AG08395 (cell line): ENCODE measurements at places on chromosomes 2 and 18.

DNA sequence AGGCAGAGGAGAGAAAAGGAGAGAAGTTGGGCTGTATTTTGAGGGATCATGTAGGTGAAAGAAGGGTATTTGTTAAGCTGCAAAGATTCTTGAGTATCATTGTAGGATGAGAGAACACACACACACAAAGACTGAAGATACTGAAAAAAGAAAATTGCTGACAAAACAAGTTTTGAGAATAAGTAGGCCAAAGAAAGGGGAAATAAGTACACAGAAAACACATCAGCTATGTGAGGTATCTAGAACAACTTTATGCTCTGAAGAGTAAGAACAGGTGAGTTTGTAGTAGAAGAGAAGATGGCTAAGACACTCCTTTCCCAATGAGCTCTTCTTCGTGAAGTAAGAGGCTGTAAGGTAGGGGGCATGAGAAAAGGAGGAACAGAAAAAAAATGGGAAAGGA is 28.2 kb downstream of the METTL8 start:
- DNase-seq = no peak

DNA sequence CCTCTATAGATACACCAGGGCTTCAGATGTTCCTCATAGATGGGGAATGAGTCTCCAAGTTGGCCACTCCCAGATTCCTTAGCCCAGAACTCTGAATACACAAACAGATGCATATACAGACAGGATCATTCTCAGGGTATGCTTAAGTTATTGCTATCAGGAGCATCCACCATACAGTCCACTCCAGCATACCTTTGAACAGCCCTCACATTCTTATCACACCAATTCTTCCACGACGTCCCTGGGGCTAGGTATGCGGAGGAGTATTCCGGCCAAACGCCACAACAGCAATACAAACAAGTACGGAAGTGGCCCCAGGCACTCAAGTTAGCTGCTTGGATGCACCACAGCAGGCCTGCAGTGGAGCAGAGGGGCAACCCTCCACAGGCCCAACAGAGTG is 312.5 kb upstream of the CHAC2 start:
- no peak for DNase-seq

GRCh38 chr2:225458431-225459117 is 59.1 kb downstream of the NYAP2 start:
- no peak for DNase-seq

DNA sequence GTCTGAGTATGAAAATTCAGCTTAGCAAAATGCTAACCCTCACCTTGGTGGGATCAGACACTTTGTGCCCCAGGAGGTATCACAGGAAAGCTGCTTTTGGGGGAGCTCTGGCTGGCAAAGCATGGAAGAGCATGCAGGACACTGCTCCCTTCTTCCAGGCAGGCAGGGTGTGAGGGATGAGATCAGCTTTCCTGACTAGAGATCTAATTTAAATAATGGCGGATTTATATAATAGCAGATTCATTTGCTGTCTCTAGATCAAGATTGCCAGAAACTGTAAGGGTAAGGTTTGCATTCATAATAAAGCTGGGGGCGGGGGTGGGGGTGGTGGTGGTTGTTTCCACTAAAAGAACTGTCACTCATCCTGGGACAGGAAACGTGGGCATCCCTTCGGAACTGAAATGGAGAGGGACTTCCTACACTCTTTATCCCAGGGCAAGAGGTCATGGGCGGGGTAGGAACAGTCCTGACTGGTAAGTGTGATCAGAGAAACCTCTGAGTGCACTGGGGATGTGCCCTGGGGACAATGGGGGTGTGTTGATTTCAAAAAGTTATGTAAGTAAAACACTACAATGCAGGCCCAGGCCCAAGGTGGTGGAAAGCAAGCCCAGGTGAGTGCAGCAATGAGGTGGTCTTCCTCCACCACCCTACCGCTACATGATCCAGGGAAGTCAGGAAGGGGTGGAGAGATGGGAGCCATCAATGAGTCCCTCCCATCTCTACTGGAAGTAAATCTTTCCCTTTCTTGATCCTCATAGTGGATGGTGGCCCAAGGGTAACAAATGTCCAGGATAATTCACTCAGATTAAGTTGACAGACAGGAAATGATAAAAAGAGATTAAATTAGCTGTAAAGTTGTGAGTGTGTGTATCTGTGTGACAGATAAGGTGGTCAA is 171.4 kb upstream of the SERPINE2 start:
- DNase-seq = no peak

GRCh38 chr2:15731213-15731888 is 139.7 kb downstream of the DDX1 start:
- no peak for DNase-seq

DNA sequence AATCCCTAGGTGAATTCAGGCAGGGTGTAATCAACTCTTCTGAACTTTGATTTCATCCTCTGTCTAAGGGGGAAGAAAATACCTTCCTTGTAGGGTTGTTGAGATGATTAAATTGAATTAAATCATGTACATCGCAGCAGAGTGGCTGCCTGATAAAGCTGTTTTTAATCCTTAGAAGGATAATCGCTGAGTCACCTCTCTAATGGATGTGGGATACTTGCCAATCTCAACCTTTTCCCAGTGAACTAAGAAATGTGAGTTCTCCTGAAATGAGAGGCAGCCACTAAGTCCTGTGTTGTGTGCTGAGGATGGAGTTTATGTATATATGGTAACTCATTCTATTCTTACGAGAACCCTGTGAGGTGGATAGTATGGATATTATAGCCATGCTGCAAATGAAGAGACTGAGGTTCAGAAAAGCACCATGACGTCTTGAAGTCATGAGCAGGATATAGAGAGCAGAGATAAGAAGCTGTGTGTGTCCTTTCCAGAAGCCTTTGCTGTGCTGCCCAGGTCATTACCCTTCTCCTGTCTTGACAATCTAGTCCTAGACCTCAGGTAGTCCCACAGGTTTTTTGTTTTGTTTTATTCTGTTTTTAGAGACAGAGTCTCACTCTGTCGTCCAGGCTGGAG is 93.3 kb downstream of the HNRNPLL start:
- peak; percentile 54 for DNase-seq

- DNase-seq = no peak
Measured at GRCh38 chr18:4077204-4077603, 377.9 kb downstream of the DLGAP1 start.

DNA sequence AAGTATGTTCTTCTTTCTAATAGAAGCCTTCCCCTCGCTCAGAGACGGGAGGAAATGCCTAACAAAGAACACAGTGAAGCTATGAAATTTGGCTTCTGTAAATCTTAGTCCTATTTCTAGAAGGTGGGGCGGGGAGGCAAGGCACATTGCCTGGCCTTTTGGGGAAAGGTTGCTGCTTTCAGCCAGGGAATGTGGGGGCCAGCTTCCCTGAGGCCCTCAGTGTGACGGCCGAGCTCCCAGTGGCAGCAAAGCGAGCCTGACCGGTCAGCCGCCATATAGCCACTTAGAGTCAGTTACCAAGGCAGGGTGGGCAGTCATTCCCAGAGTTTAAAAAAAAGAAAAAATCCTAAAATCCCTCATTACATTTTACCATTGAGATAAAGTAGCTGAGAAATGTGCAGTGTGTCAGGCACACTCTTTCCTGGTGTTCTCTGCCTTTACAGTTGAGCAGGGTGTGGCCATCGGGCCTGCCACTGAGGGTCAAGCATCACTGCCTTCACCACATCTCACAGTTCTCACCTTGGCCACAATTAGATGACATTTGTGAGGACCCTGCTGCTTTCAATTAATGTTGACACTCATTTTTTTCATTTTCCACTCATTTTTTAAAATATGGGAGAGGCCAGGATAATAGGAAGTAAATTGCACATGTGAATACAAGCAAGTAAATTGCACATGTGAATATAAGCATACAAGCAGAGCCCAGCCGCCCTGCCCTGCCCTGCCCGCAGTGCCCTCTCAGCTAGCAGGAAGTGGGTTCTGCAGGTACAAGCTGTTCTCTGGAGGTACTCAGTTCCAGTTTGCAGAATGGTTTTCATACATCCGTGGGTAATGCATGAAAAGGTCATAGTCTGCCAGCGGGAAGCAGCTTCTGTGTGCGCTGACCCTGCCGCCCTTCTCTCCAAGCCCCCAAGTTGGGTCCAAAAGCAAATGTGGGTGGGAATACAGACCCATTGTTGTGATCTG is 76.9 kb downstream of the WDSUB1 start:
- DNase-seq = no peak

DNA sequence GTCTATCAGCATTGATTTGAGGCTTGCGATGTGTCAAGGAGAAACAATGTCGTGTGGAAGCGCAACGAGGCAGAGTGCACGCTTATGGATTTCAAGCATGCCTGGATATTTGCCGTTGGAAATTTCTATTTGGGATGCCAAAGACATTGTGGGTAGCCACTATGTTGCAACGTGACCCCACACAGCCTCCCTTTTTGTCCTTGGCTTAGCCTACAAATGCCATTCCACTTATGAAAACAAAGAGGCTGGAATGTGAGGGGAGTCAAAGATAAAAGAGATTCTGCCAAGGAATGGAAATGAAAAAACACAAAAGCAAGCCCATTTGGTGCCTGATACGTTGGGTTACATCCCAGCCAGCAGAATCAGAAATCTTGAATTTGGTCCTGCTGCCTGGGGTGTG is 721.2 kb downstream of the GALR1 start:
- DNase-seq = no peak

DNA sequence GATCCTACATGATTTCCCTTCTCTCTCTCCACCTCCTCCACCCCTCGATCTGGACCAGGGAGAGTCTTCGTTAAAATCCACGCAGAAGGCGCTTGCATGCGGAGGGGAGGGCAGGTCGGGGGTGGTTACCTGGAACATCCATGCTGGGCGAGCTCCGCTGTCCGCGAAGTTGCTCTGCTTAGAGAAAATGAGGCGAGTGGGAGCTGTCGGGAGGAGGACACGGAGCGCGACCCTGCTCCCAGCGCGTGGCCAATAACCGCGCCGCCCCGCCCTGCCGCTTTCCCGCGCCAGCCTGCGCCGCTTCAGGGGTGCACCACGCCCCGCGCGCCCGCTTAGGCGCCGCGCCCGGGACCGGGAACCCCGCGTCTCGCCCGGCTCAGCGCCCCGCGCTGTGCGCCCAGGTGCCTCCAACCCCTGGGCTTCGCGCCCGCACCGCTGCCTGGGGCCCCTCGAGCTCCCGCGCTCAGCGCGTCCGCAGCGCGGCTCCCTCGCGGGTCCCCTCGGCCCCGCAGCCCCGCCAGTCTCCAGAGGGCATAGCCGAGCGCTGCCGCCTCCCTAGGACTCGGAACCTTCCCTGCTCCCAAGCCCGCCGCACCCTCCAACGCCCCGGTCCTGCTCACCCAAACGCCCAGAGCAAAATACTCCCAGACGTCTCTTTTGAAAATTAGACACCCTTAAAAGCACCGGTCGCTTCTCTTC is 636 bp downstream of the CBLN2 start:
- no peak for DNase-seq

DNA sequence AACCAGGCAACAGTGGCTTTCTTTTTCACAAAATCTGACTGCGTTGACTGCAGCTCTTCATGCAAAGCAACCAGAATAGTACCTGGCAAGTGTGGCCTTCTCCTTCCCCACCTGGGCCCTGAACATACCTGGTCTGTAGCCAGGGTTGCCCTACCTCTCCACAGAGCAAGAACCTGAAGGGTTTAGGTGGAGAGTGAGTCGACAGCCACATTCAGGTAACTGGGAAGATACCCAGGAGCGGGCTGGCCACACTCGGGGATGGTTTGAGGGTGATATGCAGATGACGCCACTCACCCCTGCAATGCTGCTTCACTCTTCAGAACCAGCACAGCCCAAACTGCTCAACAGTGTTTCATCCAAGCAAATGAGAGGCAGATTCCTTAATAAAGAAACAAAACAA is 117.3 kb downstream of the TTC32 start:
- no peak for DNase-seq

DNA sequence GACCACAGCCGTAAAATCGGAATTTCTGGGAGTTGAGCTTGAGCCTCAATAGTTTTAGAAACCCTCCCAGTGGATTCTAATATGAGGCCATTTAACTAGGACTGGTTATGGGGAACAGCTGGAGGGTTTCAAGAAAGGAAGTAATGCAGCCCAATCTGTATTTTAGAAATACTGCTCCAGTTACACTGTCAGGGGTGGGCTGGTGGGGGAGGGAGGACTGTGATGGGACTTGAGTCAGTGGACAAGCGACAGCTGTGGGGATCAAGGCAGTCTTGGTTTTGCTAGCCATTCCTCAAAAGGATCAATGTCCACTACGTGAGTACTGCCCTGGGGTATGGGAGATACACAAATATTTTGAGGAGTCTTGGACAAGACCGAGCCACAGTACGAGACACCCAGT is 34.8 kb downstream of the ASB1 start:
- no peak for DNase-seq

GRCh38 chr18:50871846-50872245 is 7.1 kb upstream of the ME2 start:
- no peak for DNase-seq

DNA sequence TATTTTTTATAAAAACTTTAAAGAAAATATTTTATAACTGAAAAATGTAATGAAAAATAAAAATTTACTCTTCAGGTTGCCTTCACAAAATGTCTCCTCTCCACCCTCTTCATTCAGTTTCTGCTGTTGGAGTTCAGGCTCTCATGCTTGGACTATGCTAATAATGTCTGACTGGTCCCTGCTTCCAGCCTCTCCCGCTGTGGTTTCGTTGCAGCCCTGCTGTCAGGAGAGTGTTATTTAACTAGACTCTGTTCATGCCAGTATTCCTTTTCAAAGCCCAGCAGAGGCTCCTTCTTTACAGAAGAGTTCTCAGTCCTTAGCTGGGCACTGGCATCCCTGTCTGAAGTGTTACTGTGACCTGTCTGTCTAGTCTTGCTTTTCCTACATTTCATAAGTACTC is 40.4 kb downstream of the CLIP4 start:
- no peak for DNase-seq

DNA sequence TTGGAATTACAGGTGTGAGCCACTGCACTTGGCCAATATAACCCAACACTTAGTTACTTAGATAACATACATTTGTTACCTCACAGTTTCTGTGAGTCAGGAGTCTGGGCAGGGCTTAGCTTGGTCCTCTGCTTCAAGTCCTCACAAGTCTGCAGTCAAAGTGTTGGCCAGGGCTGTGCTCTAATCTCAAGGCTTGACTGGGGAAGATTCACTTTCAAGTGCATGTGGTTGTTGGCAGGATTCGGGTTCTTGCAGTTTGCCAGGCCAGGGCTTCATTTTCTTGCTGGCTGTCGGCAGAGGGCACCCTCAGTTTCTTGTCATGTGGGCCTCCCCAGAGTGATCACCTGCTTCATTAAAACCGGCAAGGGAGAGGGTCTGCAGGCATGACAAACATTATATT is 103.7 kb downstream of the SLC4A3 start:
- no peak for DNase-seq

GRCh38 chr18:58581265-58581664 is 47.6 kb downstream of the ALPK2 start:
- peak; percentile 82 for DNase-seq
